ENCODE measurements at places on chromosomes 13 and 19.

- peak; percentile 99 for DNase-seq
These were observed at the start of gene POLRMT for GRCh38 chr19:633068-633785. TSS of gene POLRMT (minus strand) at chr19:633537. CDS start at chr19:633512, 25 bp downstream.

- no peak for DNase-seq
These were observed 855 bp upstream of the CARS2 start for GRCh38 chr13:110706570-110707372.

DNA sequence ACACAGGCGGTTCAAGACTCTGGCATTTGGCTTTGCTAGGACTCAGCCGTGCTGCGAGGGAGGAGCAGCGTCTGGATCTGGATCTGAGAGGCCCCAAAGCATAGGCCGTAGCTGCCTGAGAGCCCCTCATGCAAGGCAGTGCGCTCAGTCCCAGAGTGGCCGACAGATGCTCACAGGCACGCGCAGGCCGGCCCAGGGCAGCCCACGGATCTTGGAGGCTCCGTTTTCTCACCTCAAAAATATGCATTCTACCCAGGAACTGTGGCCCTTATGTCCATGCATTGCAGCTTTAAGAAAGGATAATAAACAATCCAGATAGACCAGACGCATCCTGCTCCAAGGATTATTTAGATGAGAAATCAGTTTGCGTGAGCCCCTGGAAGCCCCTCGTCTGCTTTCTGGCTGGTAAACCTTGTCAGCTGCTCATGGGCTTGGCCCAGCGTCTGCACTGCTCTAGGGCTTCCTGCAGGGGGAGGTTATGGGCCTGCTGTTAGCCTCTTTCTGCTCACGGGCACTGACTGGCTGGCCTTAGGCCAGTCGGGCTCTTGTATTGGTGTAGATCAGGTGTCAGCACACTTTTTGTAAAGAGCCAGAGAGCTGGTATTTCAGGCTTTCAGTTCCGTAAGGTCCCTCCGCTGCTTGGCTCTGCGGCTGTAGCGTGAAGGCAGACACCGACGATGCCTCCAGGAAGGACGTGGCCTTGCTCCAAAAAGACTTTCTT is 24.2 kb downstream of the TEX29 start:
- DNase-seq: peak; percentile 54

- DNase-seq: peak; percentile 47
These were observed 52.0 kb upstream of the C13orf46 start for GRCh38 chr13:114025714-114026431.

DNA sequence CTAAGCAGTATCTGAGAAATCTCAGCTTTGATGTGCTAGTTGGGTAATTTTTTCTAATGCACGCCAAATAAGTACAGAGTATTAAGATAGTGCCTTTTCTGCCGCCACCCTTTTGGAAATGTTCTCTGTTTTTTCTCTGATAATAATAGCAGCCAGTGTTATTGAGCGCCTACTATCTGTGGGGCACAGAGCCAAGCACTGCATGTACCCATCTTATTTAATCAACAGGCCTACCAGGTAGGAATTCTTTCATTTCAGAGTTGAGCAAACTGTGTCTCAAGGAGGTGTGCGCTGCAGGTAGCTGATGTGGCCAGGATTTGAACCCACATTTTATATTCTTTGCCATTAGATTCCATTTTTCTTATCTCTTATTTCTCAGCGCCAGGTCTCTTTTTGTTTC is 1.4 kb downstream of the EPN1 start:
- peak; percentile 16 for DNase-seq

DNA sequence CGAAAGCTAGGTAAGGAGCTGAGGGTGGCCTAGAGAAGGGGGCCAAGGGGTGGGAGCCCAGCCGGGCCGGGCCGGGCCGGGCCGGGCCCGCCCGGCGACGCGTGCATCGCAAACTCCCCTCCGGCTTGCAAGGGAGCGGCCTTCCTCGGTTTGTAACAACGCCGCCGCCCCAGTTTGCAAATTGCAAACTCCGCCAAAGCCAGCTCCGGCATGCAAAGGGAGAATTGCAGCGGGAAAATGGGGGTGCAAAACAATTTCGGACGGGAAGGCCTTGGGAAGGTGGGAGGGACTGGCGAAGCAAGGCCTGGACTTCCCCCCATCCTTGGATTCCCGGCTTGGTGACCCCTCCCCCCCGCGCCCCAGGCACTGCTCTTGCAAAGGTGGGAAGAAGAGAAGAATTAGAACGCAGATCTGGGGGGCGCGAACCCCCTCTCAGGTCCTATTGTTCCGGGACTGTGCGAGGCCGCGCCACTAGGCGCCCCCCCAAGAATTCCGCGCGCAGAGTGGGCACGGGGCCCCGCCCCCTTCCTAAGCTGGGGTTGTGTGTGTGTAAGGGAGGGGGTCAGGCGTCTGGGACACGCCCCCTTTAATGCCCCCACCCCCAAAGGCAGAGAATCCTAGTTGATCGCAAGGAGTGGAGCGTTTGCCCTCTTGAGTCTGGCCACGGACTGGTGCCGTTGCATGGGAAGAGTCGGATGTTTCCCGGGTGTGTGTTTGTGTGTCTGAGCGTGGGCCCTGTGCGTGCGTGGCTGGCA is 926 bp downstream of the PRR12 start:
- DNase-seq: peak; percentile 55

DNA sequence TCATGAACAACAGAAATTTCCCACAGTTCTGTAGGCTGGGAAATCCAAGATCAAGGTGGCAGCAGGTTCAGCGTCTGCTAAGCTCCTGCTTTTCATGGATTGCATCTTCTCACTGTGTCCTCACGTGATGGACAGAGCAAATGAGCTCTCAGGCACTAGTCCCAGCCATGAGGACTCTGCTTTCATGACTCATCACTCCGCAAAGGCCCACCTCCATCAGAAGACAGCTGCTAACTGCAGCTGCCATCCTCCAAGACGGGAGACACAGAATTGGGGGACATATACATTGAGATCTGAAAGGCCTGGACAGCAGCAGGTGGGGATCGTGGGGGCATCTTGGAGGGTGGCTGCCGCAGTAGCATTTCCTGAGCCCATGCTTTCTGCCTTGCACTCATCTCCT is 44.4 kb upstream of the SPATA13 start:
- peak; percentile 7 for DNase-seq
